ENCODE measurements at places on chromosomes 1 and 21.

DNA sequence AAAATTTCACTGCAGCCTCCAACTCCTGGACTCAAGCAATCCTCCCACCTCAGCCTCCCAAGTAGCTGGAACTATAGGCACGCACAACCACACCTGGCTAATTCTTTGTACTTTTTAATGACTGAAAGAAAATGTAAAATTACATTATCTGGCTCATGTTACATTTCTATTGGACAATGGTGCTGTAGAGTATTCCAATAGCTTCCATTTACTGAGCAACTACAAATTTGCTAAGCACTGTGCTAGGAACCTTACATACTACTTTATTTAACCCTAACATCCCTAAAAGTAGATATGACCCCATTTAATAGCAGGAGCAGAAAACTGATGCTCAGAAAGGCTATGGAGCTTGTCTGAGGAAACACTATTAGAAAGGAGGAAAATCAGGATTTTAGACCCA is 19.7 kb downstream of the SDE2 start:
- DNase-seq, result no peak
- no peak overlapping the region for H3K27ac ChIP-seq
- H3K4me3 ChIP-seq, result no peak overlapping the region
- H3K27me3 ChIP-seq, result no peaks in the 10 kb centered on the region
- H3K36me3 ChIP-seq, result peaks cover 31% of the 10 kb centered on the region

GRCh38 chr21:38295997-38296764 is 39.4 kb downstream of the KCNJ15 start:
- DNase-seq, result no peak
- H3K4me3 ChIP-seq, result peak overlapping the region; percentile 40
- peaks cover 70% of the 10 kb centered on the region for H3K4me1 ChIP-seq
- no peaks in the 10 kb centered on the region for H3K36me3 ChIP-seq
- H3K27me3 ChIP-seq, result no peaks in the 10 kb centered on the region
- peak overlapping the region; percentile 21 for H3K27ac ChIP-seq

- H3K36me3 ChIP-seq, result peaks cover 39% of the 10 kb centered on the region
- peaks cover 5% of the 10 kb centered on the region for H3K4me1 ChIP-seq
- DNase-seq, result no peak
- H3K27ac ChIP-seq, result peak overlapping the region; percentile 36
- H3K4me3 ChIP-seq, result no peak overlapping the region
Observed at GRCh38 chr1:35605867-35606182, 32.7 kb downstream of the TFAP2E start.

GRCh38 chr1:224631462-224632115 is 15.5 kb downstream of the CNIH3 start:
- H3K36me3 ChIP-seq, result no peaks in the 10 kb centered on the region
- DNase-seq, result no peak
- no peaks in the 10 kb centered on the region for H3K4me1 ChIP-seq

DNA sequence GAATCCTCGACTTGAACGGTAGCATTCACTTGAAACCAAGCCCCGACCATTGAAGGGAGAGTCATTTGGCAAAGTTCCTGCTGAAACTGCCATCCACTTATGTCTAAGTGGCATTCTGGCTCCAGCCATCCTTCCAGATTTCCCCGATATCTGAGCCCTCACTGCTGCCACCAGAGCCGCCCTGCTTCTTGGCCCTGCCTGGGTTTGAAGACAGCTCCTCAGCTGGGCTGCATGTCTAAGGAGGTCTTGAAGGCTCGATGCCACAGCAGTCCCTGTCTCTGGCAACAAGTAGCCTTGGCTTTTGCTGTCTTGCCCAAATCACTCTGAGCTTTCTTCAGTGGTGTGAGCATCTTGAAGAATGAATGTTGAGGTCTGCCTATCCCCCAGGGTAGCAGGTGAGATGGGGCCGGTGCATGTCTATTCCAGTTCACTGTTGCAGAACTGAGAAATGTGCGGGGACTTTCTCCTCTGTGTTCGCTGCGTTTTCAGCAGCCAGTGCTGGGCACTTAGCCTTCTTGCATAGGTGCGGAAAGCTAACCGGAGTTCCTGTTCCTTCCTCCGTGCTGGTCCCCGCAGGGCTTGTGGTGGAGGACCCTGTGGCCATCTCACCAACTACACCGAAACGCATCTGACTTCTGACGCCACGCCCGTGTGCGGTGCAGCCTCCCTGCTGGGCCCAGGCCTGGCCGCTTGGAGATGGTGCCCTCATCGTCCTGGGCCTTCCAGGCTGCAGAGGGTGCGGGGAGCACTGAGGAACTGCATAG is 29.2 kb downstream of the MAN1C1 start:
- H3K4me3 ChIP-seq, result no peak overlapping the region
- no peaks in the 10 kb centered on the region for H3K36me3 ChIP-seq
- H3K27ac ChIP-seq, result no peak overlapping the region

- H3K4me1 ChIP-seq, result no peaks in the 10 kb centered on the region
- H3K27ac ChIP-seq, result no peak overlapping the region
- peaks cover 14% of the 10 kb centered on the region for H3K36me3 ChIP-seq
- no peak for DNase-seq
- no peak overlapping the region for H3K4me3 ChIP-seq
- H3K27me3 ChIP-seq, result no peaks in the 10 kb centered on the region
Observed at GRCh38 chr1:197127246-197127912, 19.1 kb downstream of the ASPM start.

- H3K36me3 ChIP-seq, result no peaks in the 10 kb centered on the region
- no peaks in the 10 kb centered on the region for H3K4me1 ChIP-seq
- no peak overlapping the region for H3K4me3 ChIP-seq
- no peak overlapping the region for H3K27ac ChIP-seq
- H3K27me3 ChIP-seq, result peaks cover 12% of the 10 kb centered on the region
- no peak for DNase-seq
Observed at GRCh38 chr1:184299796-184300195, 87.0 kb upstream of the C1orf21 start.

DNA sequence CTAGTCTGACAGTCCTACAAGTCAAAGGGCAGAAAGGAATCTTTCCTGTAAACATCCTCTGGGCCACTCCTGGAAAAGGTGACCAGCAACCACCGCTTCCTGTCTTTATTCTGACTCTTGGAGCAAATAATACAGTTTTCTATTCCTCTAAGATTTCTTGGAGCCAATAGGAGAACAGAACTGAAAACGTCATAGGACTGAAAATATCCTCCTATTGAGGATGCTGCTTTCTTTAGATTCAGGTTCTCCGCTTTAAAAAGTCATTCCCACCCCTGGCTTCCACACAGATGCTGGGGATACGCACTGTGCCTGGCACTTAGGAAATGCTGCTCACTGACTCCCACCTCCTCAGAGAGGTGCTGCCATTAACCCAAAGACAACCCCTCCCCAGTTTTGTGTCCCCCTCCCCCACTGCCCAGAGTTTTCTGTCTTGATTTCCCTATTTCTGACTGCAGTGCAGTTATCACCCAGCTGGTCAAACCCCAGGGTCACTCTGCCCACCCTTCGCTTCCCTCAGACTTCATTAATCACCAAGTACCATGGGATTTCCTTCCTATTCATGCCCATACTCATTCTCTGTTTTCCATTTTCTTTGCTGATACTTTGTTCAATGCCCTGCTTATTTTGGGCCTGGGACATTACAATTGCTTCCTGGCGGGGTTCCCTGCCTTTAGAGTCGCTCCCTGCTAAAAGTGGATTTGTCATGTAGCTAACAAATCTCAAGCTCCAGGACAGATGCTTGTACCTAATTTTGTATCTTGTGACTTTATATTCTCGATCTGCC is 82.1 kb upstream of the ARHGAP29 start:
- H3K4me3 ChIP-seq, result no peak overlapping the region
- no peak overlapping the region for H3K27ac ChIP-seq
- no peaks in the 10 kb centered on the region for H3K36me3 ChIP-seq
- peaks cover 5% of the 10 kb centered on the region for H3K27me3 ChIP-seq
- no peak for DNase-seq

DNA sequence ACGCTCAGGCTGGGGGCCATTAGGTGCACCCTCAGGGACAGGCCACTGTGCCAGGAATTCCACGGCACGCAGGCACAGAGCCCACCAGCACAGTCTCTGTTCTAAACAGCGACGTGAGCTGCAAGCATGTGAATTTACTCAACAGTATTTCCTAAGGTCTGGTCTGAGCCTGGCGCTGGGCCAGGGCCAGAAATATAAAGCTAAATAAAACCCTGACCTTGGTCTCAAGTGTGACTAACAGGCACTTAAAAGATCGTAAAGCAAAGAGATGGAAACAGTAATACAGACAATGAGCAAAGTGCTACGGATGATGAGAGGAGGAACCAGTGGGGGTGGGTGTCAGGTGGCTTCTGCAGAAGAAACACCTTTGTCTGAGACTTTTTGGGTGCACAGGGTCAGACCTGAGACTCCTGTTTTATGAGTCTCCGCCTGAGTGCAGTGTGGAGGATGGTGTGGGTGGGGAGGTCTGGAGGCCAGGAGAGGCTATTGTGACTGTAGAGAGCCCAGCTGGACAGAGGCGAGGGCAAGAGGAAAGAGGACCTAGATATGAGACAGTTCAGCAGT is 53.4 kb upstream of the EDN2 start:
- H3K4me3 ChIP-seq, result no peak overlapping the region
- no peaks in the 10 kb centered on the region for H3K27me3 ChIP-seq
- H3K27ac ChIP-seq, result no peak overlapping the region
- H3K4me1 ChIP-seq, result no peaks in the 10 kb centered on the region
- peaks cover 37% of the 10 kb centered on the region for H3K36me3 ChIP-seq

DNA sequence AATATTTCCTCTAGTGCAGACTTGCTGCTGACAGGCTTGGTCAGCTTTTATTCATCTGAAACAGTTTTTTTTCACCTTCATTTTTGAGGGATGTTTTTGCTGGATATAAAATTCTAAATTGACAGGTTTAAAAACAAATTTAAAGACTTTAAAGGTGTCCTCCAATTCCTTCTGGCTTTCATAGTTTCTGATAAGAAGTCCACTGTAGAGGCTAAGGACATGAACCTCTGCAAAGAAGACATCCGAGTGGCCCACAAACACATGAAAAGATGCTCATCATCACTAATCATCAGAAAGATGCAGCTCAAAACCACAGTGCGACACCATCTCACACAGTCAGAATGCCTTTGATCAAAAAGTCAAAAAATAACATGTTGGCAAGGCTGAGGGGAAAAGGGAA is 42.0 kb upstream of the DYRK1A start:
- H3K4me1 ChIP-seq, result no peaks in the 10 kb centered on the region
- H3K27ac ChIP-seq, result no peak overlapping the region
- H3K36me3 ChIP-seq, result no peaks in the 10 kb centered on the region
- H3K4me3 ChIP-seq, result no peak overlapping the region

- peaks cover 39% of the 10 kb centered on the region for H3K4me1 ChIP-seq
- peaks cover 41% of the 10 kb centered on the region for H3K36me3 ChIP-seq
- no peaks in the 10 kb centered on the region for H3K27me3 ChIP-seq
- H3K4me3 ChIP-seq, result no peak overlapping the region
Observed at GRCh38 chr1:203807196-203807595, 11.8 kb downstream of the ZBED6 start.

- H3K27me3 ChIP-seq, result peaks cover 14% of the 10 kb centered on the region
- H3K36me3 ChIP-seq, result no peaks in the 10 kb centered on the region
- H3K27ac ChIP-seq, result no peak overlapping the region
- no peak for DNase-seq
- no peak overlapping the region for H3K4me3 ChIP-seq
- no peaks in the 10 kb centered on the region for H3K4me1 ChIP-seq
Observed at GRCh38 chr1:170857955-170858354, 77.4 kb upstream of the MROH9 start.

DNA sequence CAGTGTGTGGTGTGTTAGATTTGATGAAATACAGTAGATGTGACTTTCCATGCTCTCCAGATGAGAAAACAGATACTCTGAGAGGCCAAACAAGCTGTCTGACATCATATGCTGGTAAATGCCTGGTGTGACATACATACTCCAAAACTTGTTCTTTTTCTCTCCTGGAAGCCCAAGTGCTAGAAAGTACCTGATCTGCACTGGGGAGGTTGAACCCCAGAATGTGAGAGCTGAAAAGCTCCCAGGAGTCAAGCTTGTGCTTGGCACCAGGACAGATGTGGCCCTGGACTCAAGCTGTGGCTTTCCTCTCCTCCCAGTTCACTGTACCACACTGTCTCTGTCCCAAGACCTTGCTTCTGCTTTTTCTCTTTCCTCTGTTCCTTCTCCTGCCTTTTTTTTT is 389.0 kb upstream of the USP24 start:
- no peaks in the 10 kb centered on the region for H3K36me3 ChIP-seq
- no peak overlapping the region for H3K27ac ChIP-seq
- no peak for DNase-seq
- H3K4me1 ChIP-seq, result no peaks in the 10 kb centered on the region
- peaks cover 5% of the 10 kb centered on the region for H3K27me3 ChIP-seq

- no peaks in the 10 kb centered on the region for H3K27me3 ChIP-seq
- H3K27ac ChIP-seq, result no peak overlapping the region
- H3K4me3 ChIP-seq, result no peak overlapping the region
- no peak for DNase-seq
- peaks cover 22% of the 10 kb centered on the region for H3K4me1 ChIP-seq
Observed at GRCh38 chr1:23521588-23521987, 9.4 kb downstream of the E2F2 start.

GRCh38 chr1:94553323-94553730 is 11.8 kb upstream of the F3 start:
- H3K27me3 ChIP-seq, result peaks cover 7% of the 10 kb centered on the region
- H3K36me3 ChIP-seq, result no peaks in the 10 kb centered on the region
- no peaks in the 10 kb centered on the region for H3K4me1 ChIP-seq
- no peak overlapping the region for H3K27ac ChIP-seq
- DNase-seq, result no peak

DNA sequence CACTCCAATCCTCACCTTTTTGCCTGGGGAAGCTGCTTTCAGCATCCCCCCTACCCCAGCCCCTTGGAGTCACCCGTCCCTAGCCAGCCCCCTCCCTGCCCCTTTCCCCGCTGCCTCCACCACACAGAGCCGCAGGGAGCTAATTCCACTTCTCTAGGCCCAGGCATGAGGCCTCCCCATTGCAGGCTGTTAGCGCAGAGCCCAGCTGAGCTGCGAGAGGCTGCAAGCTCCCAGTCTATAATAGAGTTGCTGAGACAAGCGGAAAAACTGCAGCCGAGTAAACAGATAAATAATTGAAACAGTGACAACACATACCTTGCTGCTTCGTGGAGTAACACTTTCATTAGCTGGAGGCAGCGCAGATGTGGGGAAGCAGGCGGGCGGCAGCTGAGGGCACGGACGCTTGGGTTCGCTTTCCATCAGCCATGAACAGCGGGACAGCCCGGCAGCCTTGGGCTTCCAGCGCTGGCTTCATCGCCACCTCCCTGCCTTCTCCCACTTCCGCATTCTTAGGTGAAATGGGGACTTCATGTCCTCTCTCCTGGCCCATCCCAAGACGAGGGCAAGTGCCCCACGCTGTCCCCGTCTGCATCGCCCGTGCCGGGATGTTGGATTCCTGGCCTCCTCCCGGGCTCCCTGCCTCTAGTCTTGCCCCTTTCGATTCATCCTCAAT is 183.3 kb downstream of the IGSF21 start:
- H3K4me3 ChIP-seq, result no peak overlapping the region
- H3K4me1 ChIP-seq, result no peaks in the 10 kb centered on the region
- DNase-seq, result no peak
- H3K27ac ChIP-seq, result no peak overlapping the region
